Neuronal stem cell (in vitro differentiated cells): ENCODE measurements at places on chromosomes 7 and 10.

DNA sequence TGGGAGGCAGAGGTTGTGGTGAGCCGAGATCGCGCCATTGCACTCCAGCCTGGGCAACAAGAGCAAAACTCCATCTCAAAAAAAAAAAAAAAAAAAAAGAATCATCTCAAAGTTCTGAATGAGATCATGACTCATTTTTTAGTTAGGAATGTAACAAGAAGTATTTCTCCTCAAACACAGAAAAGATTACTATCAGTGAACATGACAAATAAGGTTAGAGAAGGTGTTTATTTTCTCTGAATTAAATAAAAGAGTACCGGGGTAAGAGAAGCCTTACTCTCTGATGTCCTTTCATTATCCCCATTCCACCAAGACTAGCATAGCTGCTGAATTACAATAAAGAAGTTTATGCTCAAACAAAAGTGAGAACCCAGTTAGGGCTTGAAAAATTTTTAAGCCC lies 50.1 kb downstream of the IPMK start:
- H3K27ac ChIP-seq: no peak overlapping the region
- DNase-seq: no peak
- H3K36me3 ChIP-seq: peaks cover 5% of the 10 kb centered on the region
- no peaks in the 10 kb centered on the region for H3K27me3 ChIP-seq
- no peaks in the 10 kb centered on the region for H3K4me1 ChIP-seq
- H3K4me3 ChIP-seq: no peak overlapping the region

- H3K4me3 ChIP-seq: no peak overlapping the region
- H3K27me3 ChIP-seq: no peaks in the 10 kb centered on the region
- DNase-seq: no peak
- H3K27ac ChIP-seq: peak overlapping the region; percentile 35
- peaks cover 7% of the 10 kb centered on the region for H3K4me1 ChIP-seq
Observed at GRCh38 chr10:51300617-51301304, 226.5 kb downstream of the PRKG1 start.

DNA sequence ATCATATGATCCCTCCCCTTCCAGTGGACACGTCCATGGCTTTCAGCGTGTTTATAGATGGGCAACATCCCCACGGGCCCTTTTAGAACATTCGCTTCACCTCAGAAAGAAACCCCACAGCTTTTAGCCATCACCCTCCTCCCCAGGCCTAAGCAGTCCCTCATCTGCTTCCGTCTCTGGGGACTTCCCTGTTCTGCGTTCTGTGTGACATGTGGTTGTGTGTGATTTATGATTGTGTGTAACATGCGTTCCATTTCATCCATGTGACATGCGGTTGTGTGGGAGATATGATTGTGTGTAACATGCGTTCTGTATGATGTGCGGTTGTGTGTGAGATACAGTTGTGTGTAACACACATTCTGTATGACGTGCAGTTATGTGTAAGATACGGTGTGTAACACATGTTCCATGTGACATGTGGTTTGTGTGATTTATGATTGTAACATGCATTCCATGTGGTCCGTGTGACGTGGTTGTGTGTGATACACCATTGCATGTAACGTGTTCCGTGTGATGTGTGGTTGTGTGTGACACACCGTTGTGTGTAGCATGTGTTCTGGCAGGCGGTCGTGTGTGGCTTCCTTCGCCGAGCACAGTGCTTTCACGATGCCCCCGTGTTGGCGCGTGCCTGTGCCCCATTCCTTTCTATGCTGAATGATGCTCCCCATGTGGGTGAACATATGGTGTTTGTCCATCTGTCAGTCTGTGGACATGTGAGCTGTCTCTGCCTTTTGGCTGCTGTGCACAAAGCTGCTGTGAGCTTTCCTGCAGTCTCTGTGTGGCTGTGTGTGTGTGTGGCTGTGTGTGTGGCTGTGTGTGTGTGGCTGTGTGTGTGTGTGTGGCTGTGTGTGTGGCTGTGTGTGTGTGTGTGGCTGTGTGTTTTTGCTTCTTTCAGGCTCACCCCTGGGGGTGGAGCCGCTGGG lies 26.2 kb downstream of the PWWP2B start:
- H3K36me3 ChIP-seq: no peaks in the 10 kb centered on the region
- H3K27me3 ChIP-seq: no peaks in the 10 kb centered on the region
- no peak for DNase-seq

GRCh38 chr10:80411681-80412220 lies 3.4 kb downstream of the PRXL2A start:
- no peaks in the 10 kb centered on the region for H3K27me3 ChIP-seq
- peaks cover 45% of the 10 kb centered on the region for H3K4me1 ChIP-seq
- H3K36me3 ChIP-seq: peaks cover 3% of the 10 kb centered on the region
- no peak overlapping the region for H3K27ac ChIP-seq
- no peak overlapping the region for H3K4me3 ChIP-seq

- no peak for DNase-seq
- H3K4me1 ChIP-seq: no peaks in the 10 kb centered on the region
- no peaks in the 10 kb centered on the region for H3K36me3 ChIP-seq
- H3K27me3 ChIP-seq: no peaks in the 10 kb centered on the region
- no peak overlapping the region for H3K4me3 ChIP-seq
Observed at GRCh38 chr7:22885797-22886261, 63.2 kb upstream of the TOMM7 start.

DNA sequence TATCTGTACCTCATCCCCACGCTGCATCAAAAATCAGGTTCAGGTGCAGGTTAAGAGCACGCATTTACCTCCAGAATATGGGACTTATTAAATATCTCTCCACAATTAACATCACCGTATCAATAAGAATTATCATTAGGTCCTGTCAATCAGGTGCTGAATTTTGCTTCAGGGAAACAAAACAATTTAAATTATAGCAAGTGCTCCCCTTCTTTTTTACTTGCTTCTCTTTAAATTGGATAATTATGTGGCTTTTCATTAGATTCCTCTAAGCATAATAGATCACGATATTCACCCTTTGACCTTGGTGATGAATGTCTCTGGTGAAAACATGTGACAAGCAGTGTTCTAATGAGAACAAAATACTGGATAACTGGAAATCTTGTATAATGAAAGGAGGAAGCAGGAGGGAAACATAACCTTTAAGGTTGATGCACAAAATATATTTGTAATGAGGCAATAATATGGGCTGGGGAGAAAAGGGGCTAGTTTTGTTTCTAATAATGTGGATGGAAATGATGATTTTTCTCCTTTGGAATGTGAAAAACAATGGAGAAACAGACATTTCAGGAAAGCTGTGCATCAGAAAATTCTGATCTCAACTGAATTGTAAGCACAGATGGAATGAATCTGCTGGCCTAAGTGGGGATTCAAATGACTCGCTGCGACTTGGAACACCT lies 166.9 kb downstream of the SNX10 start:
- H3K36me3 ChIP-seq: no peaks in the 10 kb centered on the region
- H3K4me3 ChIP-seq: no peak overlapping the region
- H3K27ac ChIP-seq: no peak overlapping the region

DNA sequence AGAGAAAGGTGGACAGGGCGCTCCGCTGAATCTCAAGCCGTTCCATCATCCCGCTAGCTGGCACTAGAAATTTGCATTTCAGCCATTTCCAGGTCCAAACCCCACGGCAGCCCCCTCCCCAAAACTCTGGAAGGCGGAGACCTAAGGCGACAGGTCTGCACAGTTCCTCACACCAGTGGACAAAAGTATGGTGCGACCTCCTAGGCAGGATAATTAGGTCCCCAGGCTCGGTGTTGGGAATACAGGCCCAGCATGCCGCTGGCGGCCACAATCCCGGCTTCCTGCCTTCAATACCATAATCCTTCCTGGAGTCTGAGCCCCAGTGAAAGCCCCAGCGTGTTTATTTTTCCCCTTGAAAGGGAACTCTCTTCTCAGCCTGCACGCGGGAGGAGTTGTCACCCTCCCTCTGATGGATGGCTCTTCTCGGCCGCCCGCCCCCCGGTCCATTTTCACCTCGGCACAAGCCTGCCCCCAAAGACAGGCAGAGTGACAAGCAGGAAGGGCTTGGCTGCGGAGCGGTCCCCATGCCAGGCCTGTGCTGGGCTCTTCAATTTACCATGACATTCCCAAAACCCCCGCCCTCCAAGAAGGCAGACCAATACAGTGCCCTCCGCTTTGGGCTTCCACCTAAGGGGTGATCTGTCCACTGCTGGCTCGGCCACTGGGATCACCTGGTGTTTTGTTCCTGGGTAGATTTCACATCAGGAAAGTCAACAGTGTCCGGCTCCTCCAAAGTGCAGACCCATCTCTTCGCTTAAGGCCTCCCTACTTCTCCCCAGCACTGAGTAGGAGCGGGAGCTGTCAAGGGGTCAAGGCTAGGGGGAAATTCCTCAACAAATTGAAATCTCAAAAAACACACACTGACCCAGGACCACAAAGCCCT lies 2.2 kb downstream of the FGFR2 start:
- H3K27ac ChIP-seq: peak overlapping the region; percentile 10
- H3K4me1 ChIP-seq: peaks cover 16% of the 10 kb centered on the region
- DNase-seq: peak; percentile 63
- peaks cover 5% of the 10 kb centered on the region for H3K36me3 ChIP-seq

DNA sequence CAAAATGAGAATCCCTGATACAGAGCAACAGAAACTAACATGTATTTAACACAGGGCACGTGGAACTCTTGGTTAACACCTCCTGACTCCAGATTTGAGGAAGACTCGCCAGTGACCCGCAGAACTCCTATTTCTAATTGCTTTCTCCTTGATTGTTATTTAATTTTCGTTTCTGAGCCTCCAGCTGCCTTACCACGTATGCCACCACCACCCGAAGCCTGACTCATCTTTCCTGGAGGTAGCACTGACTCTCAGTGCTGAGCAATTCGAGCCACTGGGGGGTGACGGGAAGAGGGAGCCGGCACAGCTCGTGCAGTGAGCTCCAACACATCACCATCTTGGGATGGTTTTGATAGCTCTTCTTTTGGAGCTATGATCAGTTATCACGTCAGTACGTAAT lies 273.9 kb upstream of the MGMT start:
- H3K27ac ChIP-seq: no peak overlapping the region
- no peaks in the 10 kb centered on the region for H3K4me1 ChIP-seq
- H3K27me3 ChIP-seq: no peaks in the 10 kb centered on the region

- DNase-seq: no peak
- no peaks in the 10 kb centered on the region for H3K27me3 ChIP-seq
- H3K27ac ChIP-seq: no peak overlapping the region
- H3K4me3 ChIP-seq: no peak overlapping the region
Observed at GRCh38 chr7:725223-726005, 1.1 kb upstream of the DNAAF5 start.

- H3K27me3 ChIP-seq: peaks cover 6% of the 10 kb centered on the region
- H3K4me3 ChIP-seq: no peak overlapping the region
- H3K4me1 ChIP-seq: no peaks in the 10 kb centered on the region
- H3K27ac ChIP-seq: no peak overlapping the region
- no peaks in the 10 kb centered on the region for H3K36me3 ChIP-seq
Observed at GRCh38 chr7:1545417-1546246, 10.4 kb downstream of the TMEM184A start.

DNA sequence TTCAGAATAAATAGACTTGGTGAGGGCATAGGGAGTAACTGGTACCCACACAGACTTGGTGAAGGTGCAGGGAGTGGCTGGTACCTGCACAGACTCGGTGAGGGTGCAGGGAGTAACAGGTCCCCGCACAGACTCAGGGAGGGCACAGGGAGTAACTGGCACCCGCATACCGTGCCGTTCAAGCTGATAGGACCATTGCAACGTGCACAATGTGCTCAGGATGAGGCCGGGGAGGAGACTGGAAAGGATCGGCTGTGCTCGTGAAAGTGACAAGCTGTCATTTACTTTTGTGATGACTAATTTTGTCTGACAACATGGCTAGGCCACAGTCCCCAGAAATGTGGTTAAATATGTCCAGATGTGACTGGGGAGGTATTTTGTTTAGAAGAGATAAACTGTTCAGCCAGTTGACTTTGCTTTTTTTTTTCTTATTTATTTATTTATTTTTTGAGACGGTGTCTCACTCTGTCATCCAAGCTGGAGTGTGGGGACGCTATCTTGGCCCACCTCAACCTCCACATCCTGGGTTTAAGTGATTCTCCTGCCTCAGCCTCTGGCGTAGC lies 76.2 kb upstream of the NMT2 start:
- H3K36me3 ChIP-seq: peaks cover 39% of the 10 kb centered on the region
- H3K27ac ChIP-seq: no peak overlapping the region

- no peaks in the 10 kb centered on the region for H3K4me1 ChIP-seq
- DNase-seq: no peak
- no peak overlapping the region for H3K27ac ChIP-seq
- H3K27me3 ChIP-seq: no peaks in the 10 kb centered on the region
Observed at GRCh38 chr10:9160275-9160674, 1105.8 kb downstream of the GATA3 start.

DNA sequence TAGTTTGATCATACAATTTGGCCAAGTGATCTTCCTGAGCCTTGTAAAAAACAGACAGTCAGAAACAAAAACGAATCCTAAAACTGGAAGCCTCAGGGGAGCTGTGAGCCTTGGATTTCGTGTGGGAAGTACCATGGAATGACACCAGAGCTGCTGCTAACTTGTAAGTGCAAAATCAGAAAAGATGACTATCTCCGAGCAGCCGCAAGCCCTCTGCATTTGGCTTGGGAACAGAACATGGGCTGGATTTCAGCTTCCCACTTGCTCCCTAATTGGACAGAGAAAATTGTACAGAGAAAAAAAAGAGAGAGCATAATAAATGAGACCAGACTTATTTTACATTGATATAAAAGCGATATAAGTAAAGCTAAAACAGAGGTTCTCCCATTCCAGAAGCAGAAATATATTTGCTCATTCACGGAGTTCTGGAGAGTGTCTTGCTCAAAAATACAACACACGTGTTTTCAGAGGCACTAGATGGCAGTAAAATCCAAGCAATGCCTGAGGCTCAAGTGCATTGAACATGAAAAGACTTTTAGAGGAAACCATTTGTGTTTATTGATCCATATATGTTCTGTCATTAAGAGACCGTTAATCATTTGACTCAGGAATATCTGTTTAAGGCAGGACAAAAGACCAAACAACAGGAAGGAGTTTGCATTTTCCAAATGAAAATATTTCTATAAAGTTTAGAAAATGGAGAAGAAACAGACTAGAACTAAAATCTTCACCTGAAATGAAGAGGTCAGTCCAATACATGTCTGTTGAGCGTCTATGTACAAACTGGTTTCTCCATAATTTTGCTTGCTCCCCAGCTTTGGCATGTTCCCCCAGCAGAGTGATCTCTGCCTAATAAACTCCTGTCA lies 78.3 kb upstream of the SLC26A5 start:
- H3K36me3 ChIP-seq: no peaks in the 10 kb centered on the region
- peaks cover 4% of the 10 kb centered on the region for H3K4me1 ChIP-seq
- H3K27me3 ChIP-seq: no peaks in the 10 kb centered on the region
- H3K27ac ChIP-seq: no peak overlapping the region

- peaks cover 4% of the 10 kb centered on the region for H3K36me3 ChIP-seq
- no peak for DNase-seq
- H3K27me3 ChIP-seq: no peaks in the 10 kb centered on the region
- H3K4me3 ChIP-seq: no peak overlapping the region
- H3K4me1 ChIP-seq: no peaks in the 10 kb centered on the region
Observed at GRCh38 chr10:6240254-6240653, 37.5 kb downstream of the PFKFB3 start.

GRCh38 chr10:50614444-50615137 lies 9.2 kb downstream of the SGMS1 start:
- no peak for DNase-seq
- no peak overlapping the region for H3K27ac ChIP-seq
- no peaks in the 10 kb centered on the region for H3K36me3 ChIP-seq
- no peaks in the 10 kb centered on the region for H3K27me3 ChIP-seq
- no peaks in the 10 kb centered on the region for H3K4me1 ChIP-seq

GRCh38 chr7:41731493-41732435 lies 28.9 kb upstream of the INHBA start:
- no peak for DNase-seq
- no peak overlapping the region for H3K4me3 ChIP-seq
- H3K27me3 ChIP-seq: no peaks in the 10 kb centered on the region
- no peak overlapping the region for H3K27ac ChIP-seq
- H3K36me3 ChIP-seq: no peaks in the 10 kb centered on the region
